Smooth muscle cell of the pulmonary artery (primary cell): ENCODE measurements at places on chromosomes 6 and 20. TPM values are rescaled to one million over a fixed set of nuclear protein-coding genes. Genes with fewer than 3 reads are reported as not detected.

BTBD9 gene
- 15.5 and 20.4 TPM in 2 replicates for total RNA-seq

F13A1 gene
- not detected in 2 replicates for total RNA-seq

HDGFL1 gene
- total RNA-seq: not detected in 2 replicates

CTCFL gene
- total RNA-seq: not detected in 2 replicates

REM1 gene
- total RNA-seq: 0.07 and 4.0 TPM in 2 replicates

FOXC1 gene
- 8.2 and 19.5 TPM in 2 replicates for total RNA-seq

LRRC73 gene
- 0.78 and 1.4 TPM in 2 replicates for total RNA-seq

PSORS1C1 gene
- total RNA-seq: 2.0 and 3.6 TPM in 2 replicates

LAMP5 gene
- total RNA-seq: 0.69 and 3.6 TPM in 2 replicates

NR2E1 gene
- total RNA-seq: not detected in 2 replicates

MAPK13 gene
- total RNA-seq: 16.7 and 17.1 TPM in 2 replicates

CD109 gene
- total RNA-seq: 46.1 and 46.4 TPM in 2 replicates

MLIP gene
- 0.26 and 0.40 TPM in 2 replicates for total RNA-seq

TGM2 gene
- total RNA-seq: 433 and 594 TPM in 2 replicates

PROKR2 gene
- not detected in 2 replicates for total RNA-seq

PAQR8 gene
- total RNA-seq: 4.4 and 7.7 TPM in 2 replicates

TREM1 gene
- 1.5 and 19.5 TPM in 2 replicates for total RNA-seq

CCN6 gene
- 0.10 TPM in 1 of 2 replicates, not detected in the other for total RNA-seq

C6orf132 gene
- 0.66 and 2.5 TPM in 2 replicates for total RNA-seq

CCR6 gene
- not detected in 2 replicates for total RNA-seq

PRICKLE4 gene
- 0.36 TPM in 1 of 2 replicates, not detected in the other for total RNA-seq
